ENCODE measurements at places on chromosomes 5 and 9.

DNA sequence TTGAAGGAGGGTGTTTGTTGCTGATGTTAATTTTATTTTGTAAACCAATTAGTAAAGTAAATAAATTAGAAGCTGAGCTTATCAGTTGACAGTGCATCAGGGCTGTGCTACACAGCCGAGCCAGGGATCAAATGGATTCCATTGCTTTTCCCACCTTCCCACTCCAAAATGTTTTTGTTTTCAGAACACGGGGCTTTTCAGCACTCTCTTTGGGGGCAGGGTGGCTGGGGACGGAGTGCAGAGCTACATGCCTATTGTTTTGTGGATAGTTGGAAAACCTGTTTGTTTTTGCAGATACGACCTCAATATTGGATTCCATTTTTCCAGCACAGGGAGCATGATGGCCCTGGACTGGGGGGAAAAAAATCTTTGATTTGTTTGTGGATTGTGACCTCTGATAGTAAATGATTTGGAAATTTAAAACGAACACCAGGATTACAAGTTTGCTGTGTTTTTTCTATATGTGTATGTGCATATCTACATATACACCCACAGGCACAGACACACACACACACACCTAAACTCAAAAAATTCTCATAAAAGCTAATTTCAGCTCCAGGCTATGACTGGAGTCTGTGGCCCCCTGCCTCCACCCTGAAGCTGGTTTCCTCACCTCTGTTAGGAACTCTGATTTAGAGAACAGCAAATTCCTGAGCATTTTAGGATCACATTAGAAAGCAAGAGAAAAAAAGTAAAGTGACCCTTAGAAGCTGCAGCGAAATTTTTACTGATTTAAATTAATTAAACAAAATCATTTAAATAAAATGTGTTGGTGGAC, 371.7 kb upstream of the IRX2 start:
- no peak for DNase-seq

DNA sequence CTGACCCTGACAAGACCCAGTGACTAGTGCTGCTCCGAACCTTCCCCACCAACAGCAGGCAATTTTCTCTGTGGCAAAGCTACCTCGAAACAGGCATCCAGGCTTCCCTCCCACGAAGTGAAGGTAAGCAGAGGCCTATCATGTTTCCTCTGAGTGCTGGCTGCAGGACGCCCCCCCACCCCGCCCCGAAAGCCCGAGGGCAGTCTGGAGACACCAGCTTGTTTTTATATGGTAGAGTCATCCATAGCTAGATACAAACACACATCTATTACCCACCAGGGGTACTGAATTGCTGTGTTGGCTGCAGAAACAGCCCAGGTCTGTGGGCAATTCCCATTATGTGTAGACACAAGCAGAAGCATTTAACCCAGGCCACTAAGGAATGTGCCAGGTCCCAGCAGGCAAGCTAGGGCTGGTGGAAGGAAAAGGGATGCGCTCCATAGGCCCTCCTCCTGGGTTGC, 40.4 kb downstream of the LIX1 start:
- DNase-seq: no peak

- DNase-seq: no peak
Observed at GRCh38 chr5:134171972-134172371, 4.8 kb downstream of the SKP1 start.

GRCh38 chr9:16718296-16718695, 152.2 kb downstream of the BNC2 start:
- DNase-seq: no peak

- DNase-seq: no peak
Observed at GRCh38 chr5:61816585-61817450, 484.8 kb downstream of the ZSWIM6 start.

DNA sequence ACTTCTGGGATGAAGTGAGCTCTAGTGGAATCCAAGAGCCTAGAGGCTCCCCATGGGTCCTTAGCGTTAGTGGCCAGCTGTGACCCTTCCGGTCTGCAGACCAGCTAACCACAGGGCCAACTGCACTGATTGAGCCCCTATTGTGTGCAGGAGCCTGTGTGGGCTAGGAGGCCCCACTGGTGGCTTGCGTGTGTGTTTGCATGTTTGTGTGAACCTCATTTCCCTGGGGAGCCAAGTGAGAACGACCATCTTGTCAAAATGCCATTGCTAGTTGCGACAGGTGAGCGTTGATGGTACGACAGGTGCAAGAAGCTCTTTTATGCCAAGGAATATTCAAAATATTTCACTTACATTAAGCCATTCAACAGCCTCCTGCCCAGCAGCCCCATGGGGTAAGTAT, 44.1 kb upstream of the ANKRD33B start:
- DNase-seq: no peak

DNA sequence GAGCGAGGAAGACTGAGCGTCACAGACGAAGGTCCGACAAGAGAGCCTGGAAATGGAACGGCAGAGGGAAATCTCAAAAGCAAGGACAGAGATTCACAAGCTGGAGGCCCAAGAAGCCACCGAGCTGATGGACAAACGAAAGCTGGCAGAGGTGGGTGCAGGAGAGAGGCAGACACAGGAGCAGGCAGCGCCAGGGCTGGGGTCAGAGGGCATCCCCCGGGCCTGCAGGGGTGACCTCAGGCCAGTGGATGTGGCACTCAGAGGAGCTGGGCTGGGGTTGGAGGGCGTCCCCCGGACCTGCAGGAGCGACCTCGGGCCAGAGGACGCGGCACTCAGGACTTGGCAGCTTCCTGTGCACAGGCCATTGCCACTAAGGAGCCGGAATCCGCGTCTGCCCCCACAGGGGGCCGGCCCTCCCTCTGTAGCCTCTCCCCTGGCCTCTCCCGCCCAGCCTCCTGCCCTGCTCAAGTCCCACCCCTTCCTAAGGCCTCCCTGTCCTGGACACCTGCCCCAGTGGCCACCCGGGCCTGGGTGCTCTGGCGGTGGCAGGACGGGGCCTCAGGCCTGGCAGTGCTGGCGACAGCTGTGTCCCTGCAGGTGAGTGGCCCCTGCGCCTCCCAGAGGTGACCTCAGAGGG, 40.4 kb downstream of the EXD3 start:
- no peak for DNase-seq

DNA sequence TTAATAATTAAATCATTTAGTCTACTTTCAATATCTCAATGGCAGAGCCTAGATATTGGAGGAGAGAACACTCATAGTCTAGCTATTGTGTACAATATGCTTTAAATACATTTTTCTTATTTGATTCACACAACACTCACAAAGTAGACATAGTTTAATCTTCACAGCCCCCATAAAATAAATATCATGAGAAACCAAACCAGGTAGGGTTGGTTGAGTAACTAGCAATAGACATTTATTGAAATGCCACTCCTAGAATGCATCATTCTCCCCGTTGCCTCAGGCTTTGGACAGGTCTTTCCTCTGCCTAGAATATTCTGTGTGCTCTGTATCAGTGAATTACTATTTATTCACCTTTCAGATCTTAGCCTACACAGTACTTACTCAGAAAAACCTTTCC, 141.9 kb downstream of the CEMIP2 start:
- DNase-seq: no peak

GRCh38 chr5:89034588-89034987, 151.6 kb upstream of the MEF2C start:
- DNase-seq: no peak

DNA sequence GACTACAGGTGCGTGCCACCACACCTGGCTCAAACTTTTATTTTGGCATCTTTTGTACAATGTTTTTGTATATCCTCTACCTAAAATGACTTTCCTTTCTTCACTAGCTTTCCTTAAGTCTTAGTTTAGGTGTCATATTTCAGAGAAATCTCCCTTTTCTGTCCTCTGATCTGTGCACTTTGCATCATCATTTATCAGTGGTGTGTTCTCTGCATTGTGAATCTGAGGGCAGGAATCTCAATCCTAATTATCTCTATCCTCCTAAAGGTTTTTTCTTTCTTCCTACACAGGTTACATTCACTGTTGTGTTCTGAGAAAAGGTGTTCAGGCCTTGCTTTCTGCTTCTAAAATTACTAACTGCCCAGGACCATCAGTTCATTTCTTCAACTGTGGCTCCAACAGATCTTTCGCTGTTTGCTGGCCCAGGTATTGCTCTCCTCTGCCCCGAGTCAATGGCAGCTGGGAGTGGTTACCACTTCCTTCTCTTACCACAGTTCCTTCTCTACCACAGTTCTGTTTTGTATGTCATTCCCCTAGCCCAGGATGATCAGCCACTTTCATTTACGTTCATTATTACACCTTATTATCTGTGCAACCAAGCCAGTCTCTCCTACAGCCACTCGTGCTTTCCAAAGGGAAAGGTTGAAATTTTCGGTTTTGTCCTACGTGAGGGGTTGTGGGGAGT, 14.0 kb downstream of the TGFBR1 start:
- peak; percentile 30 for DNase-seq

DNA sequence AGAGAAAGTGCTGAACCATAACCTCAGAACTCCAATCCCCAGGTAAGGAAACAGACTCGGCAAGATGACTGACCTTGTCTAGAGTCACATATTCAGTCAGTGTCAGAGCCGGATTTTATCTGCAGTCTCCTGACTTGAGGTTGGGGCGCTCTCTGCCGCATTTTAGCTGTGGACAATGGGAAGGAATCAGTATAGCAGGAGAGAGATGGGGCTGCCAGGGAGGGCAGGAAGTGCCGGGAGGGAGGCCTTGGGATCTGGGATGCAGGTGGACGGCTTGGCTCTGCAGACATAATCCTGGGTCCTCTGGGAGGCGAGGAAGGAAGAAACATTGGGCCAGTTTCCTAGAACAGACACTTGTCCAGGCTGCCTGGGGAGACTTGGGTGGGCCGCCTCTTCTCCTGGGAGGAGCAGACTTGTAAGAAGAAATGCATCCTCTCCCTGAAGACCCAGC, 39.7 kb upstream of the COL15A1 start:
- no peak for DNase-seq
